Motor neuron (in vitro differentiated cells): ENCODE measurements at places on chromosomes 11 and 22.
A peak's percentile ranks its signal among the peaks of the same experiment; 100 is the strongest.

GRCh38 chr11:95058621-95059020 lies 8.1 kb upstream of the SRSF8 start:
- ATAC-seq = no peak

- ATAC-seq = no peak
Measured at GRCh38 chr11:14906993-14907392, 15.0 kb upstream of the CYP2R1 start.

DNA sequence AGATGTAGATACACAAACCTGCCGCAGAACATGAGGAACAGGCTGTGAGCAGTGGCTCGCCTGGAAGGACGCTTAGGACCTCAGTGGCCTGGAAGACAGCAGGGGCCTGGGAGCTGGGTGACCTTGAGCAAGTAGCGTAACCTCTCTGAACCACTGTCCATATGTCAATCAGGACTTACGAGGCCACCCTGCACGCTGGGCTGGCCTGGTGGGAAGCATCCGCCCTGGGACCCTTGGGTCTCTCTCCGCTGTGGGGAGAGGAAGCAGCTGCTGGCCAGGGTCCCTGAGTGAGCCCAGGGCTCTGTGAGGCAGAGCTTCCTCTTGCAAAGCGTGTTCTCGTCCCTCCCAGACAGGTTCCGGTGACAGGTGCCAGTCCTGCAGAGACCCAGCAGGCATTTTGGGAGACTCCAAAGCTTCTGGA lies 14.0 kb upstream of the EHD1 start:
- ATAC-seq = no peak

GRCh38 chr11:125593114-125593820 lies 615 bp downstream of the STT3A start:
- ATAC-seq = peak; percentile 23

GRCh38 chr22:47445716-47446290 lies 683.4 kb downstream of the TBC1D22A start:
- ATAC-seq = no peak

DNA sequence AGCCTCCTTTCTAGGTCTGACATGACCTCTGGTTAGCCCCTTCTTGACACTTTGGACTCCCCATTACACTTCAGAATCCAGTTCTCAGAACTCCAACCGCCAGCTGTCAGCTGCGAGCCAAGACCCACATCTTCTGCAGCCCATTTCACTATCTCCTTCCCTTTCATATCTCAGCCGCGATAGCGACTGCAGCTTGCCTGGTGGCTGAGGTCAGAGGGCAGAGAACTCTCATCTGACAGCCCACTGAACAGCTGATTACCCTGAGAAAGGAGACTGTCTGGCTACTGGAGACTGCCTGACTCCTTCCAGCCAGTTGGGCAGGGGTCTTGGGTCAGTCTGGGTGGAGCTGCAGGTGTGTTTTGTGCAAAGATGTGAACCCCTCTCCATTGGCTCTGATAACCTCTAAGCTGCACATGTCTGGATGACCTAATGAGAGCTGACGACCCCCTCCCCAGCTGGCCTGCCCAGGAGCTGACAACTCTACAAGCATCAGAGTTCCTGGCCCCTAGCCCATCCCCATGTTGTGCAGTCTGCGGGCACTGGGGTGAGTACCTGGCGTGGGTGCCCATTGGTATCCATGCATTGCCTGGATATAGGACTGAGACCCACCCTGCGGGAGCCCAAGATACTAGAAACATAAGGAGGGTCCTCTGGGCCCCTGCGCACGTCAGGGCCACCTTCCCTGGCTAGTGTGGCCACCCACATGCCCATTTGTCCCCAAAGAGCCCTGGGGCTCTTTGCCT lies 1.1 kb downstream of the CHRM1 start:
- ATAC-seq = no peak

DNA sequence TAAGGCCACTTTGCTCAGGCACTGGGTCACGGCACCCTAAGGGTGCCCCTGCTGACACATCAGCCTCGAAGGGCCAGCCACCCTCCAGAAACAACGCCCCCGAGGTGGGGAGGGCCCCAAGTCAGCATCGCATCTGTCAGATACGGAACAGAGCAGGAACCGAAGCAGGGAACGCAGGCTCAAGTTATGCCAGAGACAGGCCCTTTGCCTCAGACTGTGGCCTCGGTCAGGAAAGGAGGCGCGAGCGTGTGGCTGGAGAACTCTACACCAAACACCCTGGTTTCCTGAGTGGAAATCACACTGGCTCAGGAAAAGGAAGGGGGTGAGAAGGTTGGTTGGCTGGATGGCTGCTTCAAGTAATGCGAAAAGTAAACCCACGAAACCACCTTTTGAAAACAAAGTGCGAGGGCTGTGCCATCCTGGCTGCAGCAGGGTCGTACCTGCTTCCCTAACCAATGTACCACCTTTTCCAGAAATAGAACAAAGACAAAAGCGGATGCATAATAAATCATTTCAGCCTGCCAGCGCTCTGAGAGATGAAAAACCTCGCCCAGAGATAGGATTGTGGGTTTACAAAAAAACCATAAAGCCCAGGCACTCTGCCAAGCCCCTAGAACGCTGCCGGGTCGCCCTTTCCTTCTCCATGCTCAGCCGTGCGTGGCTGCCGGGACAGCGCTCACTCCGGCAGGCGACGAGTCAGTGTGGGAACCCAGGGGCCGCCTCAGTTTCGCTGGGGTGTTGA lies 38.6 kb downstream of the TRMU start:
- ATAC-seq = no peak

- ATAC-seq = peak; percentile 8
Measured at GRCh38 chr11:47225552-47226400, 11.0 kb downstream of the DDB2 start.

DNA sequence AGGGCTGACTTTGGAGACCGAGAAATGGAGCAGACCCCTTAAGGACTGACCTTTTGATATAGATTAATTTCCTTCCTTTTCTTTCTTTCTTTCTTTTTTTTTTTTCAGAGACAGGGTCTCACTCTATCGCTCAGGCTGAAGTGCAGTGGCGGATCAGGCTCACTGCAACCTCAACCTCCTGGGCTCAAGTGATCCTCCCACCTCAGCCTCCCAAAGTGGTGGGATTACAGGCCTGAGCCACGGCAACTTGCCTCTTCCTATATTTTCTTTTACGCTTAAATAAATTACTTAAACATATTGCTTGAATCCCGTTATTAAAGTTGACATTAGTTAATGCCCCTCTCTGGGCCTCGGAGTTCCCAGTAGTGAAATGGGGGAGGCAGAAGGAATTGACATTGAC lies 350 bp upstream of the KCTD14 start:
- ATAC-seq = no peak

GRCh38 chr11:134022748-134023147 lies 46.1 kb upstream of the JAM3 start:
- ATAC-seq = no peak

DNA sequence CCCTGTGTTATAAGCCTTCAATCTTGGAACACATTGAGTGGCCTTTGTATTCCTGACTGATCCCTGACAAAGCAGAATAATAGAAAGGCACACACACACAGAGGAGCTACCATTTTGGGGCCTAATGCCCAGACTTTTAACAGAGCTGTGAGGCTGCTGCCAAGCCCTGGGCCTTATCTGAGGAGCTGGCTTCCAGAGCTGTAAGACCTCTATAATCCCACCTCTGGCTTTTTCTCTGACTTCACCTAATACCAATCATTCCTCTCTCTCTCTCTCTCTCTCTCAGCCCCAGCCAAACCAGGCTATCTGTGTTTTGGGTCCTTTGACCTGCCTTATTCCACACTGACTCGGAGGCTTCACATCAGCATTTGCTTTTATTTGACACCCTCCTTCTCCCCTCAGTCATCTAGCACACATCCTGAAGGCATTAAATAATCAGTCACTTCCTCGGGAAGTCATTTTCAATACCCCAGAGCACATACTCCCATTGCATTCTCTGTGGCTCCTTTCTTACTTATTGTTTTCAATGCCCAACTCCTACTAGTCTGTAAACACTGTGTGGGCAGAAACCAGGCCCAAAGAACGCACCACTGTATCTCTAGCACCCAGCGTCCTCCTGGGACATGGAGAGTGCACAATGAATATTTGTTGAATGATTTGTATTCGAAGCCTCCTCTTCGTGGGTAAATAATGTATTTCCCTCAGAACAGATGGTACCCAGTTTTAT lies 21.2 kb upstream of the TRIM44 start:
- ATAC-seq = no peak

- ATAC-seq = no peak
Measured at GRCh38 chr11:134164490-134165370, 59.0 kb downstream of the NCAPD3 start.

GRCh38 chr11:102256251-102256650 lies 61.0 kb upstream of the BIRC3 start:
- peak; percentile 48 for ATAC-seq

GRCh38 chr11:18314784-18315523 lies 7.0 kb downstream of the HPS5 start:
- no peak for ATAC-seq

DNA sequence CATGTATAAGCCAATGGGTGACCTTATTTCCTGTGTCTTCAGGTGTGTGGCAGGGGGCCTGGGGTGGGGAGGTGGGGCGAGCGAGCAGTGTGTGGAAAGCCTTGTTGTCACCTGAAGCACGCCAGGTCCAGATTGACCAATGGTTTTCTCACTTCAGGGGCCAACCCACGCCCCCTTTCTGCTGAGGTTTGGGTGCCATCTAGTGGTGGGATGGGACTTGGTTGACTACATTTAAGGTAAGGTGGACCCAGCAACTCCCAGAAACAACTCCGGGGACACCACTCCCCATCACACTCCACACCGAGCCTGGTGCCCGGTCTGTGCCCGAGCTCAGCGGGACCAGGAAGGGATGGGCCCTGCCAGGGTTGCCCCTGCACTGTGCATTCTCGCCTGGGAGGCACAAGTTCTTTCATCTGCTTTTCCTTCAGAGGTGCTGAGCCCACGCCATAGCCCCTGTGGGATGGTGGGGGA lies 40.0 kb downstream of the TPCN2 start:
- peak; percentile 94 for ATAC-seq

DNA sequence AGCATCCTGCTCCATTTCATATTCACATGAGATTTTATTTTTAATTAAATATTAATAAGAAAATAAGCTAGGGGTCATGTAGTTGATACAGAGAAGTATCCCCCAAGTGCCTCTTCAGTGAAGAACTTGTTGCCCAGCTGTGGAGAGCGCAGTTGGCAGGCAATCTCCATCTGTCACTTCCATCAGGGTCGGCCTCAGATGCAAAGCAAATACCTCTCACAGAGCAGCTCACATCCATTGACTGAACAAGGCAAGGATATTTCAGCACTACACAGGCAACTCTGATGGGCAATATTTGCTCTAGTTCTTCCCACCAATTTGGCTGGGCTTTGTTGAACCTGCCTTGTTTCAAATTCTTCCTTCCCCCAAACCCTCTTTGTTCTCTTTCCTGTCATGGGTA lies 129.4 kb downstream of the NOX4 start:
- ATAC-seq = peak; percentile 65

- peak; percentile 74 for ATAC-seq
Measured at GRCh38 chr11:17014321-17014832, at the start of gene PLEKHA7. Gene PLEKHA7, minus strand, starts transcription at chr11:17014414. Its CDS starts 13 bp downstream, at chr11:17014401.

DNA sequence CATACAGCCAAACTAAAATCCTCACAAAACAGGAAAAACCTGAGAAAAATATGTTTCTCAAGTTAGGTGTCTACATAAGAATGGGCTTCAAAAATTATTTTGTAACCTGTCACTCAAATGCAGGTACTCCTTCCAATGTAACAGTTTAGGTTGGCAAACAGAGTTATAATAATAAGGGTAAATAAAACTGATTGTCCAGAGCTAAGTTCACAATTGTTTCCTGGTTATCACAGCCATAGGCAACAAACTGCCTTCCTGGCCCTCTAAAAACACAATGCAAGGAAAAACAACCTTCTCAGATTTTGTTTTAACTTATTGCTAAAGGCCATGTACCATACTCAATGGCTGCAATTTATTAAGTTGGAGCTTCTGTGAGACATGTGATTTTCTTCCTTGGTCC lies 36.4 kb downstream of the SNX19 start:
- no peak for ATAC-seq

GRCh38 chr11:2437516-2437915 lies 6.8 kb downstream of the TRPM5 start:
- no peak for ATAC-seq

DNA sequence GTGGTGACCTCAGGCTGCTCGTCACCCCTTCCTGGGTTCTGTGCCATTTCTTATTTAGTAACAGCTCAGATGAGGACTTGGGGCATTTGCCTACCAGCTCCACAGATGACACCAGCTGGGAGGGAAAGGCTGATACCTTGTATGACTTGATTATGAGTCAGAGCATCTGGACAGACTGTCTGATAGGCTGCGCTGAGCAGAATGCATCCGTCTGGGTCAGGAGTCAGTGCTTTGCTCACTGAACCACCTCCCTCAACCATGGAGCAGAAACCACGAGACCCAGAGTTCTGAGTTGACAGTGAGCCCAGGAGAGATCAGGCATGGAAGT lies 6.8 kb downstream of the ST14 start:
- peak; percentile 98 for ATAC-seq

- ATAC-seq = no peak
Measured at GRCh38 chr11:78170413-78170812, 18.0 kb downstream of the KCTD21 start.

DNA sequence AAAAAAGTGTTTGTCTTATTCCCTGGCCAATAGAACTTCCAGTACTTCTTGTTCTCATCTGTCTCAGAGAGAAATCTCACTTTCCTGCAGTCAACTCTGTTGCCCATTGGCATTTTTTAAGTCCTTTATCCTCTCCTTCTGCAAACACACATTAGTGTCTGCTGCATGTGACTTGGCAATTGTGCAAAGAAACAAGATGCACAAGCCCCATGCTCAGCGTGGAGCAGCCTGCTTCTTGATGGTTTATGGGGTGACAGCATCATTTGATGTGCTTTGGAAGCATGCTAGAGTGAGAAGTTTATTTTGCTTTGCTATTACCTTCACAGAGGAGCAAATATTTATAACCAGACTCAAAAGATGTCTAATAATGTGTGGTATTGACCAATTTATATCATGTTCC lies 238.2 kb downstream of the FAT3 start:
- ATAC-seq = no peak

- ATAC-seq = no peak
Measured at GRCh38 chr22:22925805-22926369, 38.3 kb downstream of the IGLL5 start.

- no peak for ATAC-seq
Measured at GRCh38 chr11:44506375-44507016, 59.0 kb upstream of the CD82 start.

DNA sequence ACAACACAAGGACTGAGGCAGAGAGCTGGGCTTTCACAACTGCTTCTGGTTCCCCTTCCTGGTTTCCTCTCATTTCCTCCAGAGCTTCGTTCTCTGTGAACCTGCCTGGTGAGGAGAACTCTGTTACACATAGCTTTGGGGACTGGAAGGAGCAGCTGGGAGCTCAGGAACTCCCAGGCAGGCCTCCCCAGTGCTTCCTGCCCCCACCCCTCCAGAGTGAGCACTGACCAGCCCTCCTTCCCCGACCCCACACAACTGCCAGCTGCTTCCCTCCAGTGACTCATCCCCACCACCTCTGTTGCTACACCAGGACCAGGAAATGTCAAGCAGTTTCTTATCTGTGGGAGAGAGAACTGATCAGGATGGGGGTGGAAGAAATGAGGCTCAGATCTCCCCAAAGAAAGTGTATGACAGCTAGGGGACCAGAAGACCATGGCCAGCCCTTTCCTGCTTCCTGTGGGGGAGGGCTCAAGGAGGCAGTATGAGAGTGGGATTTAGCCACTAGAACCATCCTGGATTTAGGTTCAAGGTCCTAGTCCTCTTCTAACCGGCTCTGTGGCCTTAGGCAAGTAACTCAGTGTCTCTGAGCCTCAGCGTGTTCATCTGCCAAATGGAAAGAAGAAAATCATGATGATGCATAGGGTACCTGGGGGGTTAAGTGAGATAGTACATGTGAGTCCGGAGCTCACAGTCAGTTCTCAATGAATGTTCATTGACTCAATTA lies 4.5 kb upstream of the TP53I11 start:
- no peak for ATAC-seq

GRCh38 chr11:61954851-61955421 lies 4.8 kb downstream of the BEST1 start:
- ATAC-seq = peak; percentile 81
